Liver (tissue), 10 donors: ENCODE measurements at places on chromosomes 2 and 18. TPM values are rescaled to one million over a fixed set of nuclear protein-coding genes. Genes with fewer than 3 reads are reported as not detected.

GRCh38 chr2:73128841-73129535 lies 16.2 kb upstream of the RAB11FIP5 start:
- H3K36me3 ChIP-seq: no peaks in the 10 kb centered on the region
- no peak overlapping the region for H3K27ac ChIP-seq
- H3K27me3 ChIP-seq: no peaks in the 10 kb centered on the region
- no peaks in the 10 kb centered on the region for H3K4me1 ChIP-seq

GRCh38 chr2:136530146-136530545 lies 235.2 kb upstream of the THSD7B start:
- H3K27me3 ChIP-seq: no peaks in the 10 kb centered on the region
- H3K27ac ChIP-seq: no peak overlapping the region
- no peak for DNase-seq
- no peak overlapping the region for H3K4me3 ChIP-seq
- no peaks in the 10 kb centered on the region for H3K36me3 ChIP-seq

- no peak overlapping the region for H3K4me3 ChIP-seq
- no peak for DNase-seq
- H3K36me3 ChIP-seq: no peaks in the 10 kb centered on the region
These were observed 31.1 kb upstream of the ATP6V1B1 start for GRCh38 chr2:70904371-70905216.

- H3K36me3 ChIP-seq: no peaks in the 10 kb centered on the region
- no peaks in the 10 kb centered on the region for H3K27me3 ChIP-seq
- H3K4me3 ChIP-seq: no peak overlapping the region
- no peaks in the 10 kb centered on the region for H3K4me1 ChIP-seq
- no peak overlapping the region for H3K27ac ChIP-seq
- DNase-seq: no peak
These were observed 289.4 kb upstream of the CXCR4 start for GRCh38 chr2:136407117-136407951.

DNA sequence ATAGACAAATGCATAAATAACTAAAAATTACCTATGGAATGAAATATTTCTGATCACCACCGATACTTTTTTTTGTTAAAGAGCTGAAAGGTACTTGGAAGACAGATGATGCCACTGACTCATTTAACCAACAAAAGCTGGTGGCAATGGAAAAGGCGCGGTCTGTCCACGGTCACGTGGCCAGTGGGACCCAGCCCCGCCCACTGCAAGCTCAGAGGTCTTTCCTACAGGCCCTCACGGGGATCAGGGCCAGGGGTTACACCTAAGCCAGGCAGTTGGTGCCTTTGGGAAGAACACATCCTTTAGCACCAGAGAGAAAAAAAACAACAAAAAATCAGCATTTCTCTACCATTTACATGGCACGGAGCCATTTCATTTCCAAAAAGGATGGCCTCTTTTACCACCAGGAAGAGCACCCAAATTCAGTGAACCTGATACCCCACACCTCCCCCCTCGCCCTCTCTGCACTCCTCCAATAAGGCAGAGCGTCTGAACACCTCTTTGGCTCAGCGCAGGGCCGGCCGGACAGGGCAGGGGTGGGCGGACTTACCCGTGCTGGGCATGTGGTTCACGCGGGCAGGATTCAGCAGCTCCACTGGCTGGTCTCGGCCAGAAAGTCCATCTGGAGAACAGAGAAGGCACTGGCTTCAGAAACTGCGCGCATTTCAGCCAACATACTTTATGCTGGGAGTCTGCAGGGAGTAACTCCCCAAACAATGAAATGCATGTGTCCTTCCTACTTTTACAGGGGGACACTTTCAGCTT lies 164.6 kb downstream of the HDAC4 start:
- H3K36me3 ChIP-seq: no peaks in the 10 kb centered on the region
- no peak overlapping the region for H3K27ac ChIP-seq
- DNase-seq: no peak
- H3K4me3 ChIP-seq: no peak overlapping the region

- H3K27me3 ChIP-seq: no peaks in the 10 kb centered on the region
- DNase-seq: no peak
- H3K4me3 ChIP-seq: no peak overlapping the region
These were observed 14.2 kb downstream of the SPR start for GRCh38 chr2:72901426-72901825.

DNA sequence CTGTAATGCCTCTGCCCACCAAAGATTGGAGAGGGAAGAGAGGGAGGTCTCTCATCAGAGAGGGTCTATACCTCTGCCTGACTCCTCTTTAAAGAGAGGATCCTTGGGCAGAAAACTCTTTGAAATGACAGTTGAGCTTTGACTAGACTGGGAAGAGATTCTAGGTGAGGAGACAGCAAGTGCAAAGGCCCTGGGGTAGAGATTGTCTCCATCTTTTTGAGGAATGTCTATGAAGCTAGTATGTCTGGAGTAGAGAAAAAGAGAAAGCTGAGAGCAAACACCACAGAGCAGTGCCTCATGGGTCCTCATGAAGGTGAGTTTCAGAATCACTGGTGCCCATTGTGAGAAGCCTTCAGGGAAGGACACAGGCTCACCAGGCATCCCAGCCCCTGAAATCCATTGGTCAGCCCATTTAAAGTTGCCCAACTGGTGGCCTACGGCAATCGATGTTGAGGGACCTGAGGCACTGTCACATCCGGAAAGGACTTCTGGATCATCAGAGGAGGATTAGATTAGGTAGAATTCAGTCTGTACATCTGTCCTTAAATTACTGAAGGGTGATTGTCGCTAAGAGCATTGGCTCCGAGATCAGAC lies 31.5 kb downstream of the LBH start:
- no peaks in the 10 kb centered on the region for H3K4me1 ChIP-seq
- H3K36me3 ChIP-seq: no peaks in the 10 kb centered on the region
- H3K27ac ChIP-seq: no peak overlapping the region
- H3K4me3 ChIP-seq: no peak overlapping the region

- H3K4me3 ChIP-seq: no peak overlapping the region
- H3K4me1 ChIP-seq: no peaks in the 10 kb centered on the region
- DNase-seq: no peak
These were observed 59.9 kb downstream of the ATP9B start for GRCh38 chr18:79129120-79129519.

DNA sequence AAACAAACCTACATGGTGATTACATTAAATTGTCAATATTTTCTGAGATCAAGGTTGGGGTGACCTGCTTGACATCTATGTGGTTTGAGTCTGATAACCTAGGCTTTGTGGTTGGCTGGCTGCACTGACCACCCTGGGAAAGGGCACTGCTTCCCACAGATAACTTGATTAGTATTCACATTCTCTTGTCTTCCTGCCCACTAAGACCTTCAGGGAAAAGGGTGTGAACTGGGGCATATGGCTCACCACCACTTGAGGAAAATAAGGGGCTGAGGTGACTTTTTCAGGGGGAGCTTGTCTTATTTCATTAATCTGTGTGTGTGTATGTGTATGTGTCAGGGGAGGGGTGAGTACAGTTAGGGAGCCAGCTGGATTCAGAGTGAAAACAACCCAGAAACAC lies 1.5 kb downstream of the SMYD1 start:
- H3K36me3 ChIP-seq: no peaks in the 10 kb centered on the region
- DNase-seq: no peak
- no peak overlapping the region for H3K27ac ChIP-seq
- H3K27me3 ChIP-seq: no peaks in the 10 kb centered on the region

GRCh38 chr18:74589021-74589420 lies 8.6 kb upstream of the ZNF407 start:
- DNase-seq: no peak
- no peak overlapping the region for H3K4me3 ChIP-seq
- H3K36me3 ChIP-seq: no peaks in the 10 kb centered on the region
- H3K27ac ChIP-seq: no peak overlapping the region
- no peaks in the 10 kb centered on the region for H3K4me1 ChIP-seq

DNA sequence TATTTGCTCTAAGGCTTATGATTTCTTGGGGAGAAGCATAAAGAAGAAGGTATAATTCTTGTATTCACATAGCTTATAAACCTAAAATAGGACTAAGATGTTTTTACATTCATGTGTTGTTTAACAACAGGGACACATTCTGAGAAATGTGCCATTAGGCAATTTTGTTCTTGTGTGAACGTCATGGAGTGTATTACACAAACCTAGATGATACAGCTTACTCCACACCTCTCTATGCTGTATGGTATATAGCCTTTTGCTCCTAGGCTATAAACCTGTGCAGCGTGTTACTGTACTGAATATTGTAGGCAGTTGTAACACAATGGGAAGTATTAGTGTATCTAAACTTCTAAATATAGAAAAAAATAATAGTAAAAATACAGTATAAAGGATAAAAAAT lies 92.1 kb downstream of the PHLPP1 start:
- no peak overlapping the region for H3K27ac ChIP-seq

DNA sequence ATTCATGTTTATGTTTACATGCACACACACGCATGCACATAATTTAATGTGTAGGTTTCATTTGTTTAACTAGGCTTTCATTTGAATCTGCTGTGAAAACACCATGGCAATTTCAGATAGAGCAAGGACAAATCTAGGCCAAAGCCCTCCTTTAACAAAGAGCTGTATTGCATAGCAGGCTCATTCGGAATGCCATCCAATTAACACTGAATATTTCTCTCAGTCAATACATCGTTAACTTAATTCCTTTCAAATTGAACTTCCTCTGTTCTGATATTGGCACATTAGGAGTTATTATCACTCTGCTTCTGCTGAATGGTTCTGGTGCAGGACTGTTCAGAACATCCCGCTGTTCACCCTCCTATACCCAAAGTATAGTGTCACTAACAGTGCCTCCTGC lies 435.1 kb upstream of the CDH20 start:
- H3K27me3 ChIP-seq: no peaks in the 10 kb centered on the region
- no peak overlapping the region for H3K4me3 ChIP-seq
- H3K27ac ChIP-seq: no peak overlapping the region
- no peaks in the 10 kb centered on the region for H3K36me3 ChIP-seq

DNA sequence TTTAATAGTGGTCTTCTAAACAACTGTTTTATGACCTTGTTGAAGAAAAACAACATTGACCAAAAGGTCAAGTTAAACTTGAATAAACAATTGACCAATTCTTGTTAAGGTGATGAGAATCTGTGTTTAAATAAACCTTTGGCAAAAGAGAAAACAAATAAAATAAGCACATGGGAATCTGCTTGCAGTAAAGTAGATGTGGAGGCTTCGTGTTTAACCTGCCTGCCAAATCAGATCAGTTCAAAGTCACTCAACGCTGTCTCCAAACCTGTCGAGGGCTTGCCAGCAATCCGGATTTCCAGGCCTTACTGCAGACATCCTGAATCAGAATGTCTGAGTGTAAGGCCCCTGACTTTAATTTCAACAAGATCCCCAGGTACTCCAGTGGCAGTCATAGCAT lies 55.1 kb upstream of the AQP4 start:
- no peak overlapping the region for H3K27ac ChIP-seq
- DNase-seq: no peak
- no peaks in the 10 kb centered on the region for H3K36me3 ChIP-seq
- peaks cover 4% of the 10 kb centered on the region for H3K4me1 ChIP-seq

- DNase-seq: no peak
- H3K27me3 ChIP-seq: no peaks in the 10 kb centered on the region
- H3K4me1 ChIP-seq: no peaks in the 10 kb centered on the region
- no peak overlapping the region for H3K27ac ChIP-seq
- no peaks in the 10 kb centered on the region for H3K36me3 ChIP-seq
These were observed 662.3 kb downstream of the SATB2 start for GRCh38 chr2:198795419-198795818.

GRCh38 chr18:65762556-65762955 lies 11.7 kb downstream of the CDH7 start:
- no peaks in the 10 kb centered on the region for H3K27me3 ChIP-seq
- H3K27ac ChIP-seq: no peak overlapping the region
- no peaks in the 10 kb centered on the region for H3K36me3 ChIP-seq
- no peak overlapping the region for H3K4me3 ChIP-seq
- DNase-seq: no peak

DNA sequence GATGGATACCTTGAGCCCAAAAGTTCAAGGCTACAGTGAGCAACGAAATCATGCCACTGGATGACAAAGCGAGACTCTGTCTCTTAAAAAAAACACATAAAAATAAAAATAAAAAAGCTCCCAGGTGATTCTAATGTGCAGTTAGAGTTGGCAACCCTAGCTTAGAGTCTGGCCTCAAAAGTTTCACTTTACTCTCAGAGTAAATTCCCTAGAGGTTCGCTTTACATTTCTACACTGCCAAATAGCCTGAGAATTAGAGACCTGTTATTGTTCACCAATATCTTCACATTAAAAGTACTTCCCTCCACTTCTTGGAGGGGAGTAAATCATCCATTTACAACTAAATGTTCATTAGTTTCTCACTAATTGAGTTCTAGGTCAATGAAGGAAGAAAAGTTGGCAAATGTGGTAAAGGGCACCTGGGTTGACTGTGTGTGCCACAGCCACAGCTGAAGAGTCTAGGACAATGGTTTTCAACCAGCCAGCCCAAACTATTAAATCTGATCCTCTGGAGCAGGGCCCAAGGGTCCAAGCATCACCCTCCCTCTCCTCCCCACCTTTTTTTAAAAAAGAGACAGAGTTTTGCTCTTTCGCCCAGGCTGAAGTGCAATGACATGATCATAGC lies 15.2 kb upstream of the TMEM37 start:
- H3K27ac ChIP-seq: no peak overlapping the region
- no peaks in the 10 kb centered on the region for H3K36me3 ChIP-seq
- H3K4me1 ChIP-seq: no peaks in the 10 kb centered on the region
- DNase-seq: no peak

DNA sequence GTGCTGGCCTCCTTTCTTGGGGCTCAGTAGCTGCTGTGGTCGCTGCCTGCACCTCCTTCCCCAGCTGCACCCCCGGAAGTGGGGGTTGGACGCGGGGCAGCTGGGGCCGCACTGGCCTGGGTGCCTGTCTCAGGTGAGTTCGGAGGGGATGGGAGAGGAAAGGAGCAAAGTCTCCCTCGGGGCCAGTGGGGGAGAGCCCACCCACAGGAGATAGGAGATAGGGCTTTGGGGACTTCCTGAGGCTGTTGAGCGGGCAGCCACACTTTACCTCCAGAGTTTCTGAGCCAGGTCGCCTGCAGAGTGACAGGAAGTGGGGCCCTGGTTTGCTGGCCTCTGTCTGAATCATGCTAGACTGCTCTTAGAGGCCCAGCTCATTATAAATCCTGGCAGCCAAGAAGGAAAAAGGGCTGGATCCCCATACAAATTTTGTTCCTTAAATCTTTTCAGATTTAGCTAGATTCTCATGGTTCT lies 8.1 kb downstream of the MBP start:
- H3K36me3 ChIP-seq: no peaks in the 10 kb centered on the region
- no peaks in the 10 kb centered on the region for H3K27me3 ChIP-seq
- no peak for DNase-seq
- H3K4me3 ChIP-seq: no peak overlapping the region

CD8B gene
- 1.0 TPM for total RNA-seq

LAMA1 gene
- 0.67 TPM for total RNA-seq

DBI gene
- total RNA-seq: 134 TPM

FAP gene
- 0.23 TPM for total RNA-seq

PSMA8 gene
- 0.14 TPM for total RNA-seq

HOXD8 gene
- total RNA-seq: 0.19 TPM

CUL3 gene
- total RNA-seq: 48.9 TPM

PLCD4 gene
- total RNA-seq: 0.05 TPM

OSR1 gene
- total RNA-seq: 0.17 TPM

GULP1 gene
- 6.9 TPM for total RNA-seq
